ENCODE measurements at places on chromosomes 1 and 21.

- no peaks in the 10 kb centered on the region for H3K27me3 ChIP-seq
- H3K4me3 ChIP-seq: no peak overlapping the region
- H3K4me1 ChIP-seq: no peaks in the 10 kb centered on the region
- no peaks in the 10 kb centered on the region for H3K36me3 ChIP-seq
- no peak for DNase-seq
Measured at GRCh38 chr1:194293851-194294405, 1107.5 kb upstream of the B3GALT2 start.

- no peak for DNase-seq
- no peaks in the 10 kb centered on the region for H3K27me3 ChIP-seq
- no peak overlapping the region for H3K27ac ChIP-seq
- H3K36me3 ChIP-seq: no peaks in the 10 kb centered on the region
- H3K4me3 ChIP-seq: no peak overlapping the region
Measured at GRCh38 chr1:61604261-61604660, 120.7 kb downstream of the TM2D1 start.

- DNase-seq: no peak
- H3K27ac ChIP-seq: no peak overlapping the region
- peaks cover 31% of the 10 kb centered on the region for H3K36me3 ChIP-seq
- H3K27me3 ChIP-seq: no peaks in the 10 kb centered on the region
Measured at GRCh38 chr1:93257889-93258288, 77.4 kb downstream of the CCDC18 start.

- DNase-seq: no peak
- no peaks in the 10 kb centered on the region for H3K27me3 ChIP-seq
- H3K4me3 ChIP-seq: peak overlapping the region; percentile 1
- peak overlapping the region; percentile 70 for H3K27ac ChIP-seq
- H3K36me3 ChIP-seq: no peaks in the 10 kb centered on the region
Measured at GRCh38 chr1:240245629-240246020, 153.9 kb downstream of the FMN2 start.

DNA sequence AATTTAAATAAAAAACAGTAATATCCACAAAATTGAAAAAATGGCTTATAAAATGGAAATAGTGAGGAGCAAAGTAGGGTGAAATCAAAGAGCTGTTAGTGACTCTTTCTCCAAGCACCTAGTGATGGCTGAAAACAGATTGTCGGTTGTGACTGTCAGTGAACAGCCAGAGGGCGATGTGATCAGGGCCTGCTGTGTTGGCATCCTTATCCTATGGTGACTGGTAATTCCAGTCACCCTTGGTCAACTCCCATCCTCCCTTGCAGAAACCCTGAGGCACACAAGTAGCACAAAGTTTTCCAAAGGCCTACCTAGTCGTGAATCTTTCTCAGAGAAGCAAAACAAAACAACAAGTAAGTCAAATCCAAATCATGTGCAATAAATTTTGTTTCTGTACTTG, 599.8 kb upstream of the CXADR start:
- H3K27ac ChIP-seq: no peak overlapping the region
- DNase-seq: no peak
- H3K4me3 ChIP-seq: no peak overlapping the region
- no peaks in the 10 kb centered on the region for H3K27me3 ChIP-seq
- no peaks in the 10 kb centered on the region for H3K36me3 ChIP-seq

- no peaks in the 10 kb centered on the region for H3K36me3 ChIP-seq
- no peaks in the 10 kb centered on the region for H3K4me1 ChIP-seq
- no peak for DNase-seq
Measured at GRCh38 chr1:187839873-187840272, 1011.1 kb downstream of the PLA2G4A start.

- no peak for DNase-seq
- no peaks in the 10 kb centered on the region for H3K27me3 ChIP-seq
- no peaks in the 10 kb centered on the region for H3K36me3 ChIP-seq
- no peak overlapping the region for H3K27ac ChIP-seq
- H3K4me3 ChIP-seq: no peak overlapping the region
Measured at GRCh38 chr1:2988256-2988655, 33.0 kb upstream of the ACTRT2 start.

- DNase-seq: no peak
- H3K27ac ChIP-seq: no peak overlapping the region
- H3K4me1 ChIP-seq: peaks cover 8% of the 10 kb centered on the region
- peaks cover 6% of the 10 kb centered on the region for H3K36me3 ChIP-seq
- no peak overlapping the region for H3K4me3 ChIP-seq
Measured at GRCh38 chr21:44703731-44704635, 7.0 kb downstream of the KRTAP10-12 start.

- peak overlapping the region; percentile 41 for H3K27ac ChIP-seq
- H3K4me3 ChIP-seq: no peak overlapping the region
- H3K4me1 ChIP-seq: peaks cover 1% of the 10 kb centered on the region
- no peak for DNase-seq
Measured at GRCh38 chr1:160637821-160638539, 8.9 kb downstream of the SLAMF1 start.

GRCh38 chr1:55870106-55870505, 654.9 kb upstream of the USP24 start:
- H3K27ac ChIP-seq: no peak overlapping the region
- no peaks in the 10 kb centered on the region for H3K27me3 ChIP-seq
- peak overlapping the region; percentile 71 for H3K4me3 ChIP-seq

DNA sequence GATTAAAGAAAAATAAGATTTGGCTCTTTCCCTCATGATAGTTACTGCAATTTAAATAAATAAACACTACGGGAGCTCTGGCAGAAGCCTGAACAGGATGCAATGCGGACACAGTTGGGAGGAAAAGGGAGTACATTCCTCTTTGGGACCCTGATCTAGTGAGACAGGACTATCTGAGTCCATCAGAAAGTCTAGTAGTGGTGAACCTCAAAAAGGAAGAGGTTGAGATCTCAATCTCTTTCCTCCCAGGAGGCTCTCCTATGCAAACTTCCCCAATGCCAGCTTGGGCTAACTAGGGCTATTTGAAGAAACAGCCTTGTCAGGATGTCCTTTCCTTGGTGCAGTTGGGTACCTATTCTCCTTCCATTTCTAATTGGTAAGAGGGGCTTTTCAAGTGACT, 4.9 kb upstream of the ABCD3 start:
- H3K27me3 ChIP-seq: no peaks in the 10 kb centered on the region
- H3K4me1 ChIP-seq: no peaks in the 10 kb centered on the region
- no peak overlapping the region for H3K27ac ChIP-seq
- no peak overlapping the region for H3K4me3 ChIP-seq
- H3K36me3 ChIP-seq: no peaks in the 10 kb centered on the region

- H3K36me3 ChIP-seq: no peaks in the 10 kb centered on the region
- no peak overlapping the region for H3K4me3 ChIP-seq
- DNase-seq: no peak
Measured at GRCh38 chr1:209511169-209511568, 72.3 kb upstream of the CAMK1G start.

DNA sequence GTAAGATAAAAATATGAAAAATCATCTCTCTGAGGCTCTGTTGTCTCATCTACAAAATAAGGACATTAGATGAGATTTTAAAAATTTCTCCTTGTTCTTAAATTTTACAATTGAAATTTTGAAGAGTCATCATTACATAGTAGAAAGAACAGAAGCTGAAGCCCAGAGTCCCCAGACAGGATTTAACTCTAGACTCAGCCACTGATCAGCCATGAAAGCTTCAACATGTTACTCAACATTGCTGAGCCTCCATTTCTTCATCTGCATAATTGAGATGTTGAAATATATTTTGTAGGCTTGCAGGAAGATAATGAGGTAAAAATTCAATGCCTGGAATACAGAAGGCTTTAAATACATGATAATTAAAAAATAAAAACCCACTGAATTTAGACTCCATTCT, 633.3 kb downstream of the LMO4 start:
- peaks cover 2% of the 10 kb centered on the region for H3K4me1 ChIP-seq
- no peaks in the 10 kb centered on the region for H3K27me3 ChIP-seq
- H3K4me3 ChIP-seq: no peak overlapping the region
- DNase-seq: no peak
- H3K27ac ChIP-seq: no peak overlapping the region

- H3K36me3 ChIP-seq: no peaks in the 10 kb centered on the region
- no peak overlapping the region for H3K4me3 ChIP-seq
- no peaks in the 10 kb centered on the region for H3K27me3 ChIP-seq
- DNase-seq: no peak
- no peak overlapping the region for H3K27ac ChIP-seq
Measured at GRCh38 chr1:231896806-231897205, 270.2 kb downstream of the DISC1 start.

- no peaks in the 10 kb centered on the region for H3K27me3 ChIP-seq
- no peaks in the 10 kb centered on the region for H3K36me3 ChIP-seq
- DNase-seq: no peak
- H3K4me1 ChIP-seq: no peaks in the 10 kb centered on the region
Measured at GRCh38 chr1:213452501-213452900, 401.5 kb downstream of the RPS6KC1 start.

DNA sequence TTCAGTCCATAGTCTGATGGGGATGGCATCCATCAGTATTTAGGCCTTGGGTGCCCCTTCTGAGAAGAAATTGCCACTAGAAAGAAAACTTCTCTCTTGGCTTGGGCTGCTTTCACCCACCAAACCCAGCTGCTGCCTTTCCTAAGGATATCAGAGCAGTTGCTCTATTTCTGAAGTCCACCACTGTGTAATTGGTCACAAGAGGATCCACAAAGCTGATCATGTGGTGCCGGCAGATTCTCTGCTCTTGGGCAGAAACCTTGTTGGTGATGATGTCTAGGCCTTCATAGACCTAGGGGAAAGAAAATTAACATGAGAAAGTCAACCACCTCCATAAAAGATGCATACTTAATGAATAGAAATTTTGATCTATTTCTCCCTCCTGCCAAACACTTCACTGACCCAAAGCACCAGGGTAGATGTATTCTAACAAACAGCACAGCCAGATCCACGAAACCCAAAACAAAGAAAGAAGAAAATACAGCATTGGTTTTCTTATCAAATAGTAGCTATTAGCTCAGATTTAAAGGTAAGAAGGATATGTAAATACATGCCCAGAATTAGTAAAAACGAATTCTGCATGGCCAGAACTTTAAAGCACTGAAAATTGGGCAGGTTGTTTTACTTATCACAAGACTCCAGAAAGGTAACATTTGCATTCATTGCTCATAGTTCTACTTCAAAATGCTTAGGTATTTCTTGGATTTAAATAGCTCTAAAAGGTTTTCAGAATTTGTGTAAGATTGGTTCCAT, 26.0 kb downstream of the TRIT1 start:
- DNase-seq: no peak
- H3K36me3 ChIP-seq: peaks cover 10% of the 10 kb centered on the region
- H3K4me3 ChIP-seq: no peak overlapping the region
- H3K4me1 ChIP-seq: peaks cover 2% of the 10 kb centered on the region

GRCh38 chr1:2891923-2892448, 90.5 kb upstream of the TTC34 start:
- H3K27ac ChIP-seq: no peak overlapping the region
- DNase-seq: no peak
- H3K36me3 ChIP-seq: no peaks in the 10 kb centered on the region
- no peak overlapping the region for H3K4me3 ChIP-seq
- H3K4me1 ChIP-seq: no peaks in the 10 kb centered on the region

- no peak overlapping the region for H3K4me3 ChIP-seq
- H3K27ac ChIP-seq: no peak overlapping the region
- no peak for DNase-seq
Measured at GRCh38 chr1:188763541-188763940, 1714.1 kb downstream of the BRINP3 start.

GRCh38 chr1:29256394-29256793, 20.1 kb downstream of the PTPRU start:
- H3K4me3 ChIP-seq: no peak overlapping the region
- H3K27me3 ChIP-seq: no peaks in the 10 kb centered on the region
- DNase-seq: no peak
- no peak overlapping the region for H3K27ac ChIP-seq
- peaks cover 4% of the 10 kb centered on the region for H3K36me3 ChIP-seq

DNA sequence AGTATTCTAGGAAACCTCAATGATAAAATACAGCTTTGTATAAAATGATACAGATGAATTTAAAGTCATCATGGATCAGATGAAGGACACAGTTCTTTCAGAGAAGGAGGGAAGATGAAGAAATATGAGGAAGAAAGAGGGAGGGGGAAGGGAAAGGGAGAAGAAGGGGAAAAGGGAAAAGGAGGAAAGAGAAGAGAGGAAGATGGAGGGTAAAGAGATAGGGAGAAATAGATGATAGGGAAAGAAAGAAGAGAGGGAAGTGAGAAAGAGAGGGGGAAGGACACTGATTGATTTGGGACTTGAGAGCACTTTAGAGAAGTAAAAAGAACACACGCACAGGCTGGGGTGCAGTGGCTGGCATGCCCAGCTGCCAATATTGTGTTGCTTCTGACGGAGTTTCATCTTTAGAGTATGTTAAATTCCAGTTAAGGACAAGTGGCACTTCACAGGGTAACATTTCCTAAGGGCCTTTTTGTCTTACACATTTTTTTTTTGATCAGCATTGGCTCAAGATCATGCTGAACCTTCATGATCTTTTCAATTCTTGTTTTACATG, 235.9 kb upstream of the DMRTA2 start:
- no peaks in the 10 kb centered on the region for H3K27me3 ChIP-seq
- no peak for DNase-seq
- H3K4me1 ChIP-seq: no peaks in the 10 kb centered on the region

GRCh38 chr1:65049941-65050713, 83.8 kb upstream of the JAK1 start:
- H3K4me1 ChIP-seq: no peaks in the 10 kb centered on the region
- no peak for DNase-seq
- no peaks in the 10 kb centered on the region for H3K27me3 ChIP-seq
- H3K27ac ChIP-seq: no peak overlapping the region
- H3K4me3 ChIP-seq: no peak overlapping the region

DNA sequence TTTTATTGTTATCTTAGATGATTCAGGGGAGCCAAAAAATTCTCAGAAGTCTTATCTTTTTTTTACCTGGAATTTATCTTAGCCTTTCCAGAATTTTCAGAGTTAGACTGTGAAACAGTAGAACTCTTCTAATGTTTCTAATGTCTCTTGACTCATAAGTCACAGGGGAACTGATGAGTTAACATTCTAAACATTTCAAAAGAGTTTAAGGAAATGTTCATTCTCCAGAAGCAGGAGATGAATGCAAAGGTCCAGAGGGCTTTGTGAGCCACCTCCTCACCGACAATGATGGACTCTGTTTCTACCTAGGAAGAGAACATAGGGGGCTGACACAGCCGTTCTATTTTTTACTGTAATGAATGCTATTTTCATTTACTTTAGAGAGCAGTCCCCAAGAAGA, 157.5 kb downstream of the BRINP2 start:
- no peaks in the 10 kb centered on the region for H3K4me1 ChIP-seq
- peaks cover 2% of the 10 kb centered on the region for H3K27me3 ChIP-seq
- H3K27ac ChIP-seq: no peak overlapping the region
- no peaks in the 10 kb centered on the region for H3K36me3 ChIP-seq
- H3K4me3 ChIP-seq: no peak overlapping the region
- peak; percentile 16 for DNase-seq

DNA sequence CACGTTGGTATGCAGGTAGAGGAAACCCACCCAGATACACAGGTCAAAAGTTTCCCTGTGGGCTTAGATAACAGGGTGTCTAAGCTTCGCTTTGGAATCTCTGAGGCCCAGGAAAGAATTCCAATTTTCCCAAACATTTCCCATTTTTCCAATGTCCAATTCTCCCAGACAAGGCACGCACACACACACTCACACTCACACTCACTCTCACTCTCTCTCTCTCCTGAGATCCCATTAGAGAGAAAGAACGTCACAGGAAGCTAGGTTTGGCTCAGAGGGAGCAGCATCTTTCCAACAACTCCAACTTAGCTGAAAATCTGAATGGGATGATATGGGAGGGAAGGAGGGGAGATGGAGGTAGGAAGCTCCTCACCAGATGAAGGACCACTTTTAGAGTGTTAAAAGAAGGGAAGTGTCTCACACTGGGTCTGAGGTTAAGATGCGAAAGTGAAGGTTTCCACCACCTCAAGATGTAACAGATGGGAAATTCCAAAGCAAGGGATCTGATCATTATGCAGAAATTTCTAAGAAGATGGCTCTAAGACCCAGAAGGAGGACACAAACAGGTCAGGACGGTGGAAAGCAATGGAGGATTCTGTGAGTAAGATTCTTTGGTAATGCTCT, 63.5 kb downstream of the GNG12 start:
- H3K4me3 ChIP-seq: no peak overlapping the region
- peaks cover 26% of the 10 kb centered on the region for H3K4me1 ChIP-seq
- peaks cover 48% of the 10 kb centered on the region for H3K36me3 ChIP-seq
